NCI-H82 (cell line): ENCODE measurements at places on chromosomes 11 and 22.

- DNase-seq: peak; percentile 80
Measured at GRCh38 chr11:106482917-106483785, 405.7 kb downstream of the AASDHPPT start.

DNA sequence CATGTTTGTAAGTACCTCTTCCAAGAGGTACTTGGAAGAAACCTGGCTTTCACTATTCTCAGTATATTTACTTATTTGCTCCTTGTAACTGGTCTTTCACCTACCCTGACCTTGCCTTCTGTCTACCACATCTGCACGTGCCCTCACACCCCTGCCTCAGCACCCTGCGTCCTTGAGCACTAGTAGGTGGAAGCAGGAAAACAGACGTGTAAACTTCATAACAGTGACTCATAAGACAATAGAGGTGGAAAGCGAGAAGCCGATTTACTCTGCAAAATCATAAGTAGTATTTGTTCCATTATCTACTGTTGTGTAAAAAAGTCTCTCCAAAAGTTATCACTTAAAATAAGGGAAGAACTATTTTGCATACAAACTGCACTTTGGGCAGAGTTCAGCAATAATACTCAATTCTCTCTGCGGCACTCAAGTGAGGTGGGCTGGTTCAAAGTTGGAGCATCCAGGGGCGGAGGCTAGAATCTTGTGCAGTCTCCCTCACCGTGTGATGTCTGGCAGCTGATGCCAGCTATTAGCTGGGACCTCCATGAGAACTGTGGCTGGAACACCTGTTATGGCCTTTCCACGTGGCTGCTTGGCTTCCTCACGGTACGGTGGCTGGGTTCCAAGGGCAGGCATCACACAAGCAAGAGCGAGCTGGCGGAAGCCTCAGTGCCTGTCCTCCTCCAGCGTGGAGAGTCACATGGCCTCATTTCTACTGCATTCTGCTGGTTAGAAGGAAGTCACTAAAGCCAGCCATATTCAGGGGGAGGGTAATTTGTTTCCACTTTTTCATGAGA lies 30.4 kb downstream of the PACS1 start:
- no peak for DNase-seq

DNA sequence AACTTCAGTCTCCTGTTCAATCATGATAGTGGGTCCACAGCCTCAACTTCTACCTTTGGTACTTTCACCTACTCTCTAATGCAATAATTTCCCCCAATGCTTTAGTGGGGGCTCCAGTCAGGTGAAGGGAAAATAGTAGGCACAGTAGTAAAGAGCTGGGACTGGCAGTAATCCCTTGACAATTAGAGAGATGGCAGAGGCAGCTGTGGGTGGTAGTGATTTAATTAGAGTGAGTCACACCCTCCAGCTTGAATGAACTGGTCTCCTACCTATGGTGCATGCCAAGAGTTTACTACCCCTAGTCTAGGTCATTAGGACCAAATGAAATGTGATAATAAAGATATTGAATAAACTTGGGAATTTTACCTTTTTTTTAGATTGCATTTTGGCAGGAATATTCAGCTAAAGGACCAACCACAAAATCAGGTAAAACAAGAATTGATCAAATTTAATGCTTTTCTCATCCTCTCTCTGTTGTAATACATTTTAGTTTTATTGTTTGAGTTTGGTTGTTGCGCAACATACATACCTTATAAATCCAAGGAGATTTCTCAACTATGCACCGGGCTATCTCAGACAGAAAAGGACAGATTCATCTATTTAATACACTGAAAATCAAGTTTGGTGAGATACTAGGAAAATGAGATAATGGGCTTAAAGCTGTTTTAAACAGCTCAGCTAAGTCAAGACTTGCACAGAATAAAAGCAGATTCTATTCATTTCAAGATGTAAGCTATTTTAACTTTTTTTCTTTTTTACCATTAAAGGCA lies 9.0 kb downstream of the PRRG4 start:
- DNase-seq: peak; percentile 13

DNA sequence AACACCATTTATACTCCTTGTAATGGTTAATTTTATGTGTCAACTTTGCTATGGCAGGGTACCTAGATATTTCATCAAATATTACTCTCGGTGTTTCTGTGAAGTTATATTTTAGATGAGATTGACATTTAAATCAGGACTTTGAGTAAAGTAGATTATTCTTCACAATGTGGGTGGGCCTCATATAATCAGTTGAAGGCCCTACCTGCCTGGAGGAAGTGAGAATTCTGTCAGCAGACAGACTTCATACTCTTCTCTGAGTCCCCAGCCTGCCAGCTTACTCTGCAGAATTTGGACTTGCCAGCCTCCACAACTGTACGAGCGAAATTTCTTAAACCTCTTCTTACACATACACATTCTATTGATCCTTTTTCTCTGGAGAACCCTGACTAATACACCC lies 49.3 kb upstream of the SYT9 start:
- no peak for DNase-seq

DNA sequence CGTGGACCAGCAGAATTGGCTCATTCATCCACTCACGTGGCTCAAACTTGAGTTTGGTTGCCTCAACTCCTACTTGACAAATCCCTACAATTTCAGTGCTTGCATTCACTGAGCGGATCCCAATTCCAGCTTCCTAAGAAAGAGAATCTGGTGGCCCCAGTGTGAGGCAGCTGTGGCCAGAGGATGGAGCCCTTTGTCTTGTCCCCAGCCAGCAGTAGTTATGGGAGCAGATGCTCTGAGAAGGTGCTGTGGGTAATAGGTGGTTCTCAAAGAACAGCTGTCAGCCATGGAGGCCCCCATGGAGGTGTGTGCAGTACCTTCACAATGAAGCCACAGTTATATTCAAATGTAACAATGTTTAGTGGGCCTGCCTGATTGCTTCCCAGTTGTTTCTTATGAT lies 39.3 kb downstream of the KREMEN1 start:
- peak; percentile 32 for DNase-seq

DNA sequence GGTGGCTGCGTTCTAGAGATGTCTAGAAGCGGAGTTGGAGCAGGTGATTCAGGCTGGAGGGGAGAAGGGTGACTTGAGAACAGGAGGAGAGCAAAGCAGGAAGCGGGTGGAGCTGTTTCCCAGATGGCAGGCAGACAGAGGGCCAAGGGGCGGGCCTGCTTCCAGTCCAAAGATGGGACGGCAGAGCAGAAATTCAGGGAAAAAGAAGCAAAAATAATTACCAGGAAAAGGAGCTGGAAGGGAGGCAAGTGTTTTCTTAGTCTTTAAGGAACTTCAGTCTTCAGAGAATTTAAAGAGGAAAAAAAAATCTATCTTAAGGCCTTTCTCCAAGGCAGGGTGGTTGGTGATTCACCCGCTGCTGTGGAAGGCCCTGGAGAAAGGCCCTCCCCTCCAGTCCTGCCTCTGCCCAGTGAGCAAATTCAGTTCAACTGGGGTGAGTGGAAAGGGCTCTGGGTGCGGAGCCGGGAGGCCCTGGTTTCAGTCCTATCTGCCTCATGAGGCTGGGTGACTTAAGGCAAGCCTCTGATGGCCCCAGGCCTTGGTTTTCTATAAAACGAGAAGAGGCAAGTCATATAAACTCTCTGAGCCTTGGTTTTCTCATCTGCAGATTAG lies 4.5 kb upstream of the CREB3L1 start:
- DNase-seq: no peak

- DNase-seq: peak; percentile 74
Measured at GRCh38 chr22:29744902-29745301, 21.9 kb downstream of the ZMAT5 start.

DNA sequence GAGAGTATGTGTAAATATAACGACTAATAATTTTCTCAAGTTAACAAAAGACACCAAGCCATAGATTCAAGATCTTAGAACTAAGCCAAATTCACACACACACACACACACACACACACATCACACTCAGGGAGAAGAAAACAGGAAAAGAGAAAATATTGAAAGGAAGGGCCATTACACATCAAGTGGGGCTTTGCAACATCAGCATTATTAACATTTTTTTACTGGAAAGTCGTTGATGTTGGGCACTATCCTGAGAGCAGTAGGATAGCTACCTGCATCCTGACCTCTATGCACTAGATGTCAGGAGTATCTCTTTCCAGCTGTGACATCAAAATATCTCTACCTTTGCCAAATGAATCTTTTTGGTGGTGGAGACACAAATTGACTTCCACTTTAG lies 8.9 kb downstream of the OR5D16 start:
- DNase-seq: no peak

GRCh38 chr22:19693581-19693980 lies 20.7 kb upstream of the SEPTIN5 start:
- no peak for DNase-seq
